ENCODE measurements at places on chromosomes 4 and X.
A peak's percentile ranks its signal among the peaks of the same experiment; 100 is the strongest.

DNA sequence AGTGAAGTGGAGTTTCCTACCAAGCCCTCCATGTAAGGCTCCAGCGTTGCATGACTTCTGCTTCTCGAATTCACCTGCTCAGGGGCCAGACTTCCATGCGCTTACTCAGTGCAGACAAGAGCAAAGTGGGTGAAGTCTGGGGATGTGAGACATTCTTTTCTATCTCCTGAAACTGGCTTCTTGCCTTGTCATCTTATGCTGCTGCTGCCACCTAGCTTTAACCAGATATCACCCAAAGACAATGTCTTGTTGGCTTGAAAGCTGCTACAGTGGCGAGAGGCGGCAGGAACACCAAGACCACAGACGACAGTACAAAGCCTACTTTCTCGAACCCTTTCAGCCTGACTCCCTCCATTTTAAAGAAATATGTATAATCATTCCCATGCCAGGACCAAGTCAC lies 103.6 kb upstream of the ADGRG2 start:
- DNase-seq = no peak

DNA sequence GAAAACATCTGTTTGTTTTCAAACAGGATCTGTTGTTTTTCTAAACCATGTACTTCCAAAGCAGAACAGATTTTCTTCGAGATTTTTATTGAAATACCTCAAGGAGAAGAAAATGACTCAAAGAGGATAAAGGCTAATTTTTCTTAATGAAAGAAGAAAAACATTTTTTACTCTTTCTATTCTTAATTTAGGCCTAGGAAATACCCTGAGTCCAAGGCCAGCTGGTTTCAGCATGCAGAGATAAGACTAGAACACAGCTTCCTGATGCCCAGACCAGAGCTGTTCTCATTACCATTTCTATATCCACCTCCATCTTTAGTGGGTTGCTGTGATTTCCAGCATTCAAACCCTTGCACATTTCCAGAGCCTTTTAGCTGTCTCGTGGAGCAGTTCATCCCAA lies 18.3 kb downstream of the GAB1 start:
- DNase-seq = no peak

GRCh38 chrX:71616672-71617529 lies 1.4 kb downstream of the CXCR3 start:
- no peak for DNase-seq

- DNase-seq = no peak
These were observed 2.1 kb downstream of the LEF1 start for GRCh38 chr4:108166441-108167315.

- no peak for DNase-seq
These were observed 97.7 kb upstream of the PDHA2 start for GRCh38 chr4:95742179-95742578.

GRCh38 chrX:119729408-119730201 lies 28.8 kb upstream of the SOWAHD start:
- peak; percentile 37 for DNase-seq

- DNase-seq = no peak
These were observed 385.2 kb downstream of the BMPR1B start for GRCh38 chr4:95142932-95143331.

DNA sequence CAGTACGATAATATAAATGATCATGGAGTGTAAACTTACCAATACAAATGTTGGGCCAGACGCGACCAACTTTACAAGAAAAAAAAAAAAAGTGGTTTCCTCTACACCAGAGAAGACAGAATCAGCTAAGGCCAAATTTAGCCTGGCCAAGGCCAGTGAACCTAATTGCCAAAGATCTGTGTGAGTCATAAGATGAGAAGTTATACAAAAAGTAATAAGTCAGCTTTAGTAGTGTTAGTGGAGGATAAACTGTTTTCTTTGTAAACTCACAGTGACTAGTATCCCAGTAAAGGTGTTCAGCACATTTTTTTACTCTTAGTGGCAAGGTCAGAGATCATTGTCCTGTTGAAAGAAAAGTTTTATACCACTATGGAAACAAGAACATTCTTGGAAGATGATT lies 531.4 kb upstream of the TECRL start:
- DNase-seq = no peak

- no peak for DNase-seq
These were observed 269.3 kb upstream of the ADGRL3 start for GRCh38 chr4:60930866-60931265.

GRCh38 chrX:24790166-24790565 lies 96.4 kb downstream of the POLA1 start:
- DNase-seq = no peak

GRCh38 chrX:103756736-103757135 lies 19.9 kb upstream of the PLP1 start:
- DNase-seq = no peak

- no peak for DNase-seq
These were observed 160.9 kb downstream of the AFAP1 start for GRCh38 chr4:7778510-7779431.

GRCh38 chr4:74873545-74874301 lies 59.2 kb upstream of the PARM1 start:
- no peak for DNase-seq

GRCh38 chr4:7766661-7767345 lies 172.9 kb downstream of the AFAP1 start:
- DNase-seq = no peak

GRCh38 chr4:86006057-86006456 lies 353.8 kb downstream of the MAPK10 start:
- DNase-seq = no peak

DNA sequence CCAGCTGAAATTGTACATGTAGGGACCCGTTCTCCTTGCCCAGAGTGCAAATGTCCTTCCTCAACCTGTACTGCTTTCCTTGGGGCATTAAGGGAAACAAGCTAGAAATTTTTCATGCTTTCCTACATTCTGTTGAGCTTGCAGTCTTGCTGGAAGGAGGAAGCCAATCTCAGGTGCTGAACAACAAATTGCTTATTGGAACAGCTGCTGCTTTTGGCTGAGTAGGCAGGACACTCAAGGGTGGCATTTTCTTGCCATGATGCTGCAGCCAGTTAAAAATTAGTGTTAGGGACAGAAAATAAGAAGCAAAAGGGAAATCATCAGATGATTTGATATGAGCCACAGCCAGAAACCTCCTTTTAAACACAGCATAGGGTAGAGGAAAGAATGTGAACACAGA lies 223.7 kb downstream of the QDPR start:
- no peak for DNase-seq

DNA sequence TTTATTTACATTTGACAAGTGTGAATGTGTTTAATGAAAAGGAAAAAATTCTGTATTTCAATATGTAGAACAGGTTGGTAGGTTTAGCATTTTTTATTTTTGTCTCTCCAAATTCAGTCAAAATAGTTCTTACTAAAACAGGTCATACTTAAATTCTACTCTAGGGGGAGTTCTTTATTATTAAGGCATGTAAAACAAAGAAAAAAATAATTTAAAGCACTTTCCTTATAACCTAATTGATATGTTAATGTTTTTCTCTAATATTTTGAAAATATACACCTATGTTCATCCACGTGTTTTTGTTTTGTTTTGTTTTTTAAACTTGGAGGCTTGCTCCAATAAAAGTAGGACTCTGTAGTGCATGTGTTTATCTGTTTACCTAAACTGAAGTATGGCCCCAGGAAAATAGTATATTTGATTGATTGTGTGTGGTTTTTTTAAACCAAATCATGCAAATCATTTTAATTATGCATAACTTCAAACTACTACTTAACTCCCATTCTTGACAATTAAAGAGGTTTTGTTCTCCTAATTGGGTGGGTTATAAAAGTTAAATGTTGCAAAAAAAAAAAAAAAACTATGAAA lies 562.7 kb downstream of the RPA4 start:
- DNase-seq = no peak

DNA sequence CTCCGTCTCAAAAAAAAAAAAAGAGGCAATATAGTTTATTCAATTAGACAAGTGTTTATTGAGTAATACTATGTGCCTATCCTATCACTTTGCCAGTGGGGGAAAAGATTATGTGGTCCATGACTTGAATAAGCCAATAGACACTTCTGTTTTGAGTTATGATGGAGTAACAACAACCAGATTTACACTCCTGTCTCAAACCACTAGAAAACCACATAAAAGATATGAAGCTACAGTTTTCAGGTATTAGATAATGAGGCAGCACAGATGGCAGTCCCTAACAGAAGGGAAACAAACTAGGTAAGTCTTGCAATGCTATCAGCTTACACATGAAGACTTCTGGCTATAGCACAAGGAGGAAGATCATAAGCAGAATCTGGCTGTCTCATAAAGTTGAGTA lies 22.5 kb downstream of the NFXL1 start:
- DNase-seq = no peak

GRCh38 chr4:118281611-118282442 lies 71.0 kb downstream of the PRSS12 start:
- no peak for DNase-seq

DNA sequence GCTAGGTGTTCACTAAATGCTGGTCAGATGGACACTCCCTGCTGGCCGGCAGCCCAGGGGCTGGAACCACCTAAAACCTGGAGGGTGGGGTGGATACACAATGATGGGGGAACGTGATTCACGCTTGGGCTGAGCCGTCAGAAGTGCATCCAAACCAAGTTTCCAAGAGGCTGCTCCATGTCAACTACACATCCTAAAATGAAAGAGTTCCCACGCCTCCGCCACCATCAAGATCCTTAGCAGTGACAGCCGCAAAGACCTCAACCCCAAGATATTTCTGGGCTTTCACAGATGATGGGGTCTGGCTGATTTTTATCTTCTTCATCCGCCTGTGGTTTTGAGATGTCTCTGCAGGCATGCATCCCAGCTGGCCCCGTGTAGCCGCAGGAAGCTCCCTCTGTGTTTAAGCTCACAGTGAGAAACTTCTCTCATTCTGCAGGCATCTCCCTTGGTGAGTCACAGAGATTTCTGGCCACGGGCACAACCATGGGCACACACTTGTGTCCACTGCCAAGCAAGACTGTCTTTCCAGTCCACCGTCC lies 84.4 kb downstream of the HTRA3 start:
- no peak for DNase-seq

GRCh38 chr4:17447675-17448298 lies 64.1 kb downstream of the QDPR start:
- no peak for DNase-seq

DNA sequence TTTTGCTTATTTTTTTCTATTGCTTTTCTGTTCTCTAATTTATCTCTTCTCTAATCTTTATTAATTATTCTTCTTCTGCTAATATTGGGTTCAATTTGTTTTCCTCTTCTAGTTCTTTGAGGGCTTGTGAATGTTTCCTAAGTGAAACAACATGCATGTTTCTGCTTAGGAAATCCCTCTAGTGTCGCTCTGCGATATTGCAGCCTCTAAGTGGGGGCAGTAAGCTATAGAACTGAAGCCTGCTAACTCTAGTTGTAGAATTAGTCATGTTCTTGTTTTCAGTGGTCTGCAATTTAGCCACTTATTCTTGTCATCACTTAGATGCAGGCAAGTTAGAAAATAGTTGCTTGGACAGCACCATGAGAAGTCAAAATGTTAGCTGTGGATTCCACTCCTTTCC lies 222.6 kb downstream of the SPIN4 start:
- DNase-seq = no peak

DNA sequence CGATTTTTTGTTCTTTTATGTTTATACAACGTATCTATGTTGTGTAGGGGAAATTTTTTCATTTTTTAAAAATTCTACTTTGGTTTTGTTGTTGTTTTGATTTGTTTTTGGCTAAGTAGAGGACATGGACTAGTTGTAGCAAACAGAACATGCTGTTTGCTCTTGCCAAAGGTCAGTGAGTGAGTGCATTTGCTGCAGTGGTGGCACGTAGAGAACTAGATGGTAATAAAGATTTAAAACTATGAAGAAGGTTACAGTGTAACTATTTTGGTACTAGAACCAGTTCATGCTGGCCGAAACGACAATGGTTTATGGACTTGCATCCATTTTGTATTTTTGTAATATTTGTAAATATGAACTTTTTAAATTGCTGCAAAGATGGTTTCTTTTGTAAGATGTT lies 1.9 kb upstream of the SCML1 start:
- DNase-seq = no peak

DNA sequence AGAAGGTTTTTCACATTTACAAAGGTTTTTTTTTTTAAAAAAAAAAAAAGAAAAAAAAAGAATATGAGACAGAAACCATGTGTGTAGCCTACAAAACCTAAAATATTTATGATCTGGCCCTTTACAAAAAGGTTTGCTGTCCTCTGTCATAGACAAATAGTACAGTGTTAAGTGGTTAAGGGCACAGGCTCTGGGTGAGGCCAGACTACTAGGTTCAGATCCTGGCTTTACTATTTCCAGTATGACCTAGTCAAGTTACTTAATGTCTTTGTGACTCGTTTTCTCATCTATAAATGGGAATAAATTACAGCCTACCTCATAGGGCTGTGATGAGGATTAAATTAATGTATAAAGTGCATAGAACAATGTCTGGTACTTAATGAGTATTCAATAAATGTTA lies 56.5 kb downstream of the GAB1 start:
- DNase-seq = no peak

GRCh38 chrX:109967156-109967555 lies 35.8 kb upstream of the TMEM164 start:
- DNase-seq = no peak

GRCh38 chr4:109810552-109811387 lies 4.8 kb upstream of the GAR1 start:
- no peak for DNase-seq

DNA sequence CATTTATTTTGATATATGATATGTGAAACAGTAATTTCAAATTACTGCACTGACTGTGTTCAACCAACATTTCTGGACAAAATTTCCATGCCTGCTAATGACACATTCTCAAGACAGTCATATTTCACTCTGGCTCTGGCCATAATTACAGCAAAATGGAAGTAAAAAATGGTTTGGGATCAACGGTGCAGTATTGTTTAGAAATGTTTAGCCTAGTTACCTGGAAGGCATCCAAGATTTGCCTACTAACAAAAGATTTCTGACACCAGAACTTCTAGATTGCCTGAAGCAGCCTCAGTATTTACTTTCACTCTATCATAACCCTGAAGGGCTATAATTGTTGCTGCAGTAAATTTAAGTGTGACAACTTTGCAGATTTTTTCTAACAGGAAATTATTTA lies 416.3 kb downstream of the PCDH10 start:
- DNase-seq = no peak

DNA sequence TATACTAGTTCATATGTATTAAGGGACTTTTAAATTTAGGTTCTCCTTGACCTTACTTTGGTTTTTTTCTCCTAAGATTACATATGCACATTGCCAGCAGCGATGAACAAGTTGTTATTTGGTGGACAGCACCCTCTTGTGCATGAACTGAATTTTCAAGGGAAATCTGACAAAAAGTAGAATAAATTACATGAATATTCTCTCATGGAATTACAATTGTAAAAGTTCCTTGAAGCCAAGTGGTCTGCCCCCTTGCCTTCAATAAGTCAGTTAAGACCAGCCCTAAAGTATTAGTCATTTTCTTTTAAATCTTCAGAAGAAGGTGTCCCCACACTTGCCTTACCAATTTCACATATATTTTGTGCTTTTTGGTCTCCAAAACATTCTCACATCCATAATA lies 30.7 kb upstream of the SMARCA5 start:
- no peak for DNase-seq

- no peak for DNase-seq
These were observed 73.8 kb downstream of the SEC24D start for GRCh38 chr4:118762155-118762554.

Data from stimulated activated CD4-positive, alpha-beta T cell treated with anti-CD3 and anti-CD28 coated beads, Interleukin-1b, Interleukin-23, amount 100 ng/mL, for 1 hour (primary cell).